ENCODE measurements at places on chromosomes 11 and 22.

- DNase-seq: no peak
These were observed 90.8 kb upstream of the ALKBH3 start for GRCh38 chr11:43789700-43790443.

- no peak for DNase-seq
These were observed 65.2 kb downstream of the DSCAML1 start for GRCh38 chr11:117731722-117732290.

DNA sequence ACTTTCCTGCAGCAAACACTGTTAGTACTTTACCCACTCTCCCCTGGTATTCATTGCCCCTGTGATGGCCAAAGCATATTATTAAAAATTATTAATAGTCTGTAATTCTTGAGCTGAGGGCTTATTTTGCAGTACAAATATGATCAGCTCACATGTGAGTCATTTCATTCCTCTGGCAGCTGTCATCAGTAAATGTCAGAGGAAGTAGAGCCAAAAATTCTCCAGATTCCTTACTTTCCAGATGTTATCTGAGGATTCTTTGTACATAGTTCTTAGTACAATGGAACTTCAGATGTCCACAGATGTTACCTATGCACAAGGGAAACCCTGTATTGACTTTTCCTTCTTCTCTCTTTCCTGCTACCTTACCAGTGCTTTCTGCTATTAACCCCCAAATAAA lies 12.5 kb downstream of the OR5B3 start:
- no peak for DNase-seq

DNA sequence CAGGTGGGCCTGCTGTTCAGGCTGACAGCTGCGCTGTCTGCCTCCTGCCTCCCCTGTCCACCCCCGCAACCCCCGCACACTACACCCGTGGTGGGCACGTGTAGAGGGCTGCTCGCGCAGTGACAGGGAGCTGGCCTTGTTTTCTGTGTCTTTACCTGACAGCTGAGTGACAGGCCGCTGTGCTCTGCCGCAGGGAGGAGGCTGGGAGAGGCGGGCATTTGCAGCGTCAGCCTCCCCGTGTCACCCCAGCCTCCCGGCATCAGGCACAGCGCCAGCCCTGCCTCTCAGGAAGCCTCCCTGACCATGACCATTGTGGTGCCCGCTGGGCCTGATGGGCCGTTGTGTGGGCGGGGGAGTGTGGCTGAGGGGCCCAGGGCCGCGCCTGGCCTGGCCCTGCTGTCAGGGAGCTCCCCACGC lies 32.0 kb upstream of the RELT start:
- DNase-seq: no peak

DNA sequence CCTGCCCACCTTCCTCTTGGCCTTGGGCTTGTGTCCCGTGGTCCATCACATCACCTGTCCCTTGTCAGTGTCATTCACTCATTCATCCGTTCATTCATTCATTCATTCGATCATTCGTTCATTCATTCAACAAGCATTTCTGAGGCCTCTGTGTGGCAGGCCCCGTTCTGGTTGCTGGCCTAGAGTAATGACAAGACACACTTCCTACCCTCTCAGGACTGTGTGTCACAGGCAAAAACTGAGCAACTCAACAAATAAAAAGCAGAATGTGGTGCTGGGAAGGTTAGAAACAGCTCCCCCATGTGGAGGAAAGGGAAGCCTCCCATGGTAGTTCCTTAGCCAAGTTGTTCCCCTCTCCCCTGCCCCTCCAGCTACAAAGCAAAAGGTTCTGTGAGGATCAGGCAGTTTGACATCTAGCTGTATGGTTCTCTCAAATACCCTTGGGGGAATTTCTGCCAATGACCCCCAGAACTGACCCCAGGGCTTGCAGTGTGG lies 1.6 kb upstream of the OMP start:
- no peak for DNase-seq
